ENCODE measurements at places on chromosomes 5 and 9.

DNA sequence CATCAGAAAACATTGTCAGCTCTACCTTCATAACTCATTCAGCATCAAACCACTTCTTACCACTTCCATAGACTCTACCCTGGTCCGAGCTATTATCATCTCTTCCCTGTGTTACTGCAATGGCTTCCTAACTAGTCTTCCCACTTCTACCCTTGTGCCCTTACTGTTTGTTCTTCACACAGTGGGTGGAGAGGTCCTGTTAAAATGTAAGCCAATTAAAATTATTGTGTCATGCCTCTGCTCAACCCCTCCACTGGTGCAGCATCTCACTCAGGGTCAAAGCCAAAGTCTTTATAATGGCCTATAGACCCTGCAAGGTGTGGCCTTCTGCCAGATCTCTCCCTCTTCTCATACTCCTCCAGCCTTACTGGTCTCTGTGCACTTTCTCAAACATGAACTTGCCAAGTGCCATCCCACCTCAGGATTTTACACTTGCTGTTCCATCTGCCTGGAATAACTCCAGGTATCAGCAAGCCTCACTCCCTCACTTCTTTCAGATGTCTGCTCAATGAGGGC is 22.8 kb upstream of the ARAP3 start:
- DNase-seq: no peak

GRCh38 chr9:113506090-113506589 is 42.6 kb downstream of the RGS3 start:
- no peak for DNase-seq

DNA sequence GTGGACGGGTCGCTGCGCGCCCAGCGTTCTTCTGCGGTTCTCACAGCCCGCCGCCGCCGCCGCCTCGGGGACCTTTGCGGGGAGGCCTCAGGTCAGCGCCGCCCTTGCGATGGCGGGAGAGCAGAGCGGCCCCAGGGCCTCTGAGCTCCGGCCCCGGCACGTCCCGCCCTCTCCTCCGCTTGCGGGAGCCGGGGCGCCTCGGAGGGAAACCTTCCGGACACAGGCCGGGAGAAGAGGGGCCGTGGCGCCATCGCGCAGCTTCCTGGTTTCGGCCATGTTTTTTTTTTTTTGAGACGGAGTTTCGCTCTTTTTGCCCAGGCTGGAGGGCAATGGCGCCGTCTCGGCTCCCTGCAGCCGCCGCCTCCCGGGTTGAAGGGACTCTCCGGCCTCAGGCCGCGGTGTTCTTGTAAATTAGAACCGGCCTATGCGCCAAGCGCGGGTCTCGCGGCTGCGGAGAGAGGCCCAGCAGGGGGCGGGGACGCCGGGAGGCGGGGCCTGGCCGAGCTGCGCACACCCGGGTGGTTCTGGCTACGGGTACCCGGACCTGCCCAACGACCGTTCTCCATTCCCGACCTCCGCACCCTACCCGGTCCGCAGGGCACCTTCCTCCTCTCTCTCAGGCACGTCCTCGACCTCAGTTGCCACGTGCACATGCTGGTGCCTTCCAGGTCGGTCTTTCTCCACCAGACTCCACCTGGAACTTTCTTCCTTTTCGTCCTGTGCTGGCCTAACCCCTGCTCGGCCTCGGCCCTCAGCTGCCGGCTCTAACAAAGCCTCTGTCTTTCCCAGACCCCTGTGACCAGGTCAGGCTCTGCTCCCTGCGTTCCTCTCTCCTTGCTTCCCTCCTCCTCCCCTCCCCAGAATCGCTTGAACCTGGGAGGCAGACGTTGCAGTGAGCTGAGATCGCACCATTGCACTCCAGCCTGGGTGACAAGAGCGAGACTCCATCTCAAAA is 28.8 kb upstream of the MGAT1 start:
- DNase-seq: peak; percentile 20

GRCh38 chr9:6689893-6690674 is 44.6 kb upstream of the GLDC start:
- DNase-seq: no peak

DNA sequence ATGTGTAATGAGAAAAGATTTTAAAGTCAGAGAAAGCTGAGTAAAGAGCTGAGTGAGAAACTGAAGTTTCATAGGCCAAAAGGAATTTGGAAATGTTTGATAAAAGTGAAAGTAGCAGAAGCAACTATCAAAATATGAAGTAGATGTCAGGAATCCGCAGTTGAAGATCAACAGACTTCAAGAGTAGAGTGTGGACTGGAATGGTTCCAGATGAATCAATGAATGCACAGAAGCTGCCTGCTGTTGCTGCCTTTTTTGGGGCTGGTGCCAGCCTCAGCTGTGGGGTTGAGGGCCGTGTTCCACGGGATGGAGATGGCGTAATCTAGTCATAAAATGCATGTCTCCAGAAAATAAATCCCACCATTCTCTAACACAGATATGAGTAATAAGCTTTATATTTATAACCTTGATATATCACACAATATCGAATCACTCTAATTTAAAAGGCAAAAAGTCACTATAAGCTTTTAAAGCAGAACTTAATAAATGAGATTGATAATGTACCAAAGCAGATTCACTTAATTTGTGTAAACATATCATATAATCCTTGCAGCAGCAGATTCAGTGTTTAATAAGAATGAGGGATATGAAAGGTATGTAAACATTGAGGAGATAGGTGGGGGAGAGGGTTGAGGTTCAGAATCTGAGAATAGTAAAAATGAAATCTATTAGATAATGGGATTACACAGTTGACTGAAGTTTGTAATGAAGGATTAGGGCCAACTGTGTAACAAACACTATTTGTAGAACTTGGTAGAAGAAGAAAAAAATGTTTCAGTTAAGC is 652.3 kb upstream of the FTMT start:
- peak; percentile 66 for DNase-seq
